ENCODE measurements at places on chromosomes 16 and 17. TPM values are rescaled to one million over a fixed set of nuclear protein-coding genes. Genes with fewer than 3 reads are reported as not detected.

TBC1D28 gene
- total RNA-seq = not detected

ABCA9 gene
- total RNA-seq = not detected

FCSK gene
- total RNA-seq = 21.8 TPM

CCL4L2 gene
- total RNA-seq = not detected

CSHL1 gene
- total RNA-seq = not detected

RNF40 gene
- 73.8 TPM for total RNA-seq

PPM1D gene
- 9.8 TPM for total RNA-seq

ZNF688 gene
- total RNA-seq = 8.2 TPM

CCDC57 gene
- 10.5 TPM for total RNA-seq

CRLF3 gene
- 13.8 TPM for total RNA-seq

KRTAP4-4 gene
- not detected for total RNA-seq

ODAD4 gene
- total RNA-seq = 0.29 TPM

CLEC18A gene
- 0.58 TPM for total RNA-seq

CMTM2 gene
- 1.8 TPM for total RNA-seq

CDH3 gene
- 91.2 TPM for total RNA-seq

CHAD gene
- not detected for total RNA-seq

NOG gene
- 86.5 TPM for total RNA-seq

ITGAD gene
- total RNA-seq = not detected

DNAAF8 gene
- total RNA-seq = not detected

KCNH4 gene
- not detected for total RNA-seq

ATP2A3 gene
- total RNA-seq = 2.4 TPM

MT4 gene
- total RNA-seq = not detected

CSF3 gene
- total RNA-seq = not detected

TLCD2 gene
- 1.6 TPM for total RNA-seq

GNAO1 gene
- not detected for total RNA-seq

APOBR gene
- total RNA-seq = not detected

SMIM36 gene
- total RNA-seq = not detected

OR1A1 gene
- not detected for total RNA-seq

KDM6B gene
- total RNA-seq = 2.7 TPM

BAIAP3 gene
- 3.9 TPM for total RNA-seq

ASGR1 gene
- 0.72 TPM for total RNA-seq

HSD11B2 gene
- 2.2 TPM for total RNA-seq

TMC5 gene
- total RNA-seq = 0.36 TPM

TRAF7 gene
- total RNA-seq = 63.9 TPM

CHST6 gene
- total RNA-seq = 2.2 TPM

SEC14L5 gene
- not detected for total RNA-seq

MSLN gene
- 8.2 TPM for total RNA-seq

TEDC2 gene
- 26.0 TPM for total RNA-seq

MYO1C gene
- total RNA-seq = 120 TPM

TBC1D26 gene
- total RNA-seq = not detected

ZNF200 gene
- 6.1 TPM for total RNA-seq

TBC1D3C gene
- not detected for total RNA-seq

KRTAP9-2 gene
- not detected for total RNA-seq

CD300H gene
- not detected for total RNA-seq

EVPLL gene
- not detected for total RNA-seq

SLC35G6 gene
- total RNA-seq = not detected

ABCC6 gene
- 4.8 TPM for total RNA-seq

DNAH9 gene
- 0.07 TPM for total RNA-seq

TBC1D3 gene
- not detected for total RNA-seq

GNPTG gene
- total RNA-seq = 38.3 TPM

TEX14 gene
- total RNA-seq = not detected

DOC2B gene
- 18.1 TPM for total RNA-seq

C16orf46 gene
- 0.22 TPM for total RNA-seq

STX1B gene
- 0.58 TPM for total RNA-seq

HSD17B1 gene
- 0.75 TPM for total RNA-seq

PLA2G10 gene
- total RNA-seq = 0.22 TPM
